Activated CD8-positive, alpha-beta memory T cell treated with anti-CD3 and anti-CD28 coated beads for 4 hours (primary cell): ENCODE measurements at places on chromosomes 1 and 21.

- no peak for DNase-seq
Observed at GRCh38 chr1:164613176-164613575, 54.2 kb downstream of the PBX1 start.

- DNase-seq, result no peak
Observed at GRCh38 chr1:163970699-163971098, 588.3 kb upstream of the PBX1 start.

DNA sequence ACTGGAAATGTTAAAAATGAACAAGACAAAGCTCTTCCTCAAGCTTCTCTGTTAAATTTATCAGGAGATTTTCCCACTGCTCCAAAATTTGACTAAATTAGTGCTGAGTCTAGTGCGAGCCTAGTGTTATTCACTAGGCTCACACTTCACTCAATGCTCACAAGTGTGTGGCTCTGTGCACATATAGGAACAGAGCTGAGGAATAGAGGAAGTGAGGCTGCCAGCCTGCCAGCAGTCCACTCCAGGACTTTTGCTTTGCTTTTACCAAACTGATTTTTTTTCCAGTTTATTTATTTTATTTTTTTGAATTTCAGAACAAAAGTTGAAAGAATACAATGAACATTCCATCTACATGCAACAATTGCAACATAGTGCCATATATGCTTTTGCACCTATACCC lies 87.2 kb downstream of the VAV3 start:
- no peak for DNase-seq

DNA sequence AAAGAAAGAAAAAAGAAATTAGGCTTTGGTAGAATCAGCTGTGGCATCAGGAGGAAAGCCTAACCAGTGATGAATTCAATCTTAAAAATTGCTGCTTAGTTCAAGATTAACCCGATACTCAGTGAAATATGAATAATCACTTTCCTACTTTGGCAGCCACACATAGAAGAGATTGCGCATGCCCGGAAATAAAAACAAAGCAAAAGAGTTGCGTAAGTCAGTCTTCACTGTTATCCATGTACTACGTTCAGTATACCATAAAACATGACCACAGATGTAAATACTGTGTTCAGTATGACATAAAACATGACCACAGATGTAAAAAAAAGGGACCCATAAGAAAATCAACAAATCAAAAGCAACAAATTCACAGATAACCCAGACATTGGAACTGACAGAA lies 19.2 kb downstream of the CD1D start:
- no peak for DNase-seq

- DNase-seq, result no peak
Observed at GRCh38 chr1:151716771-151717631, at the start of gene CELF3. Gene CELF3, minus strand, starts transcription at chr1:151716803. Its CDS starts 783 bp downstream, at chr1:151716020.

DNA sequence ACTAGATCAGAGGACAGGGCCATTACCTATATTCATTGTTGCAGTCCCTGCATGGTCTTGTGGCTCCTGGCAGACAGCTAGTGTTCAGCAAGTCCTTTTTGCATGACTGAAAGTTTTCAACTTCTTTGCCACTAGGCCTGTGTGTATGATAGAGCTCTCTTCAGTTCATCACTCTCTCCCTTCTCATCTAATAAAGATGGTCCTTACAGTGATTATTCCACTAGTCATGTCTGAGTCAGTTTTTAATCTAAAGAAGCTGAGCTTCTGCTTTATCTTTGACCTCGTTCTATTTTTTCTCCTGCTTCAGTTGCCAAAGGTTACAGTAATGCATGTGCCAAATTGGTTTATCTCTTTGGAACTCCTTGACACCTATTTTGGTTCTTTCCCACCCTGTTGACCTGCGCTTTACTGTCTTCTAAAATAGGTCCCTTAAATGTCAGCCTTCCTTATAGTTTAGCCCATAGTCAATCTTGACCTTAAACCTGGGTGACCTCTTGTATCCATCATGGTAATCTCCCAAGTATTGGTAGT lies 6.4 kb downstream of the CXADR start:
- DNase-seq, result no peak

GRCh38 chr21:34182436-34182835 lies 109.1 kb downstream of the MRPS6 start:
- no peak for DNase-seq

- no peak for DNase-seq
Observed at GRCh38 chr21:46077674-46078101, 20.2 kb upstream of the COL6A2 start.

GRCh38 chr1:6898974-6899539 lies 113.8 kb downstream of the CAMTA1 start:
- DNase-seq, result no peak

DNA sequence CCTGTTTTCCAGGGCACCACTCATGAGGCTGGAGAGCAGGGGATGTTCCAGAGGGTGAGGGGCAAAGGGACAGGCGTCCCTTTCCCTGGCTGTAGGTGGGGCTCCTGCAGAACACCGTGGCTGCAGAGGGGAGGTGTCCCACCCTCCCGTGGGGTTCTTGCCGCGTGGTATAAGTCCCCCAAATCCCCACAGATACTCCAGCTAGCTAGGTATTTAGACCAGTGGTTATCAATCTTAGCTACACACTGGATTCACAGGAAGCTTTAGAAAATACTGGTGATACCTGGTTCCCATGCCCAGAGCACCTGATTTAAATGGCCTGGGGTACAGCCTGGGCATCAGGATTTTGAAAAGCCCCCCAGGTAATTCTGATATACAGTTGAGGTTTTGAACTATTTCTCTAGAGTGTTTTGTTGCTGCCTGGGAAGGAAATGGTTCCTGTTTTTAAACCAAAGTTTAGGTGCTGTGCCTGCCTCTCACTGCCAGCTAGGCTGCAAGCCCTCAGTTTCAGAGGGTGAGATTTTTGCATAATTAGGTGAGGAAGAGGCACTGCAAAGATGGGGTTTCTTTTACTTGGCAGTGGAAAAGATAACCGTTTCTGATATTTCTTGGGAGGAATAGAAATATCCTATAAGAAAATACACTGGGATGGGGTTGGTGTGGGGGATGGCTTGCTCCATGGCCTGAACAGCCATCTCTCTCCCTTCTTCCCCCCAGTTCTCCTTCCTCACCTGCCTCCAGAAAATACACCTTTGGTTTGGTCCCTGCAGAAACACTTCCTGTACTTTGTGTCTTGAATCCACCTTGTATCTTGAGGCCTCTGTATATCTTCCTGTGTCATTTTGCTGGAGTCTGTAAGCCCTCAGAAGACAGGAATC lies 51.7 kb downstream of the RASSF5 start:
- no peak for DNase-seq

DNA sequence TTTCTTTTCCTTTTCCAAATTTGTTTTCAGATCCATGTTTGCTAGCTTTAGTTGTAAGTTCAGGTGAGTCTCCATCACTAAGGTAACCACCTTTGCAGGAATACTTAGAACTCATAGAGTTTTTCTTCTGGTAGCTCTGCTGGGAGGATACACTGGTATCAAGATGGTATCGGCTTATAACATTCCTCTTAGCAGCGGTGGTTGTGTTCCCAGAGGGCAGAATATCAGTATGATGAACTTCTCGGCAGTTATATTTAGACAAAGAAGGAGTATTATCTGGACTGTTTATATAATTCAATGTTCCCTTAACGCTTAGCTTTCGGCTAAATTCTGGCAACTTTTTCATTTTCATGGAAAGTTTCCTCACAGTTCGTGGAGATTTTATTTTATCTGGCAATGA lies 18.1 kb downstream of the SYDE2 start:
- no peak for DNase-seq

DNA sequence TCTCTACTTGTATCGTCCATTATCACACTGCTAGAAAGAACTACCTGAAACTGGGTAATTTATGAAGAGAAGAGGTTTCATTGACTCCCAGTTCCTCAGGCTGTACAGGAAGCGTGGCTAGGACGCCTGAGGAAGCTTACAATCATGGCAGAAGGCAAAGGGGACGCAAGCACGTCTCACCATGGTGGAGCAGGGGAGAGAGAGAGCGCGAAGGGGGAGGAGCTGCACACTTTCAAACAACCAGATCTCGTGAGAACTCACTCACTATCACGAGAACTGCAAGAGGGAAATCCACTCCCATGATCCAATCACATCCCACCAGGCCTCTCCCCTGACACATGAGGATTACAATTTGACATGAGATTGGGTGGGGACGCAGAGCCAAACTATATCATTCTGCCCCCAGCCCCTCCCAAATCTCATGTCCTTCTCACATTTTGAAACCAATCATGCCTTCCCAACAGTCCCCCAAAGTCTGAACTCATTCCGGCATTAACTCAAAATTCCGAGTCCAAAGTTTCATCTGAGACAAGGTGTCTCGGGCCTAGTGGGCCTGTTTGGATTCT lies 8.0 kb downstream of the MMEL1 start:
- no peak for DNase-seq

- DNase-seq, result no peak
Observed at GRCh38 chr1:89907727-89908212, 86.9 kb downstream of the LRRC8D start.

GRCh38 chr21:31556662-31557061 lies 102.8 kb upstream of the SOD1 start:
- DNase-seq, result no peak

DNA sequence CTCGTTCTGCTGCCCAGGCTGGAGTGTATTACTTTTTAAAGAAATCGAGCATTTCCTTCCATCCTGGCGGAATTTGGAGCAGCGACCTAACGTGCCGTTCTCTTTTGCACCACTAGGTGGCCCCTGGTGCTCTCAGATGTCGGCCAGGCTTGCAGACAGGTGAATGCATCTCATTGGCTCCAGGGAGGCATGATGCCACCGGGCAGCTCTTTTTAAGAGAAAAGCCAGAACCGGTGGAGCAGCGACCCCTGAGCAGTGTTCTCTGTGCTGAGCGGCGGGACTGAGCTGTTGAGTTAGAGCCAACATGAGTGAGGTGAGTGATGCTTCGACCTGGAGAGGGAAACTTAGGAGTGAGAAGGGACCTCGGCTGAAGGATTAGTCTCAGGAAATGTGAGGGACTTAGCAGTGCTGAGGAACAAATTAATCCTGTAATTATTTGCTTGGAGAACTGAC lies at the start of gene PCP4:
Gene PCP4 (plus strand): TSS at position 241 of the 453 bp plus-strand sequence. CDS start 64 bp downstream, at position 305.
- DNase-seq, result no peak

DNA sequence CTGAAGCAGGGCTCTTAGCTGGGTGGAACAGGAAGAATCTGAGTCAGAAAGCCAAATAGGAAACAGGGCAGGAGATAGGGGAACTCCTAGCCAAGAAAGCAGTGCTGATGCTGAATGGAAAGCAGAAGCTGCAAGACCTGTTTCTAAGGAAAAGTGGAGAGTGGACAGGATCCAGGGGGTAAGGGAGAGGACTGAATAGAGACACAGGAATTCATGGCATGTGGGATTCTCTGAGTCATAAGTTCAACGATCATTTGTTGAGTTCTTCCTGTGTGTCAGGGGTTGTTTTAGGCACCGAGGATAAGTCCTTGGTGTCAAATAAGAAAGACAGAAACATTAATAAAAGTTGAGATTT lies 153.8 kb upstream of the FGGY start:
- no peak for DNase-seq

DNA sequence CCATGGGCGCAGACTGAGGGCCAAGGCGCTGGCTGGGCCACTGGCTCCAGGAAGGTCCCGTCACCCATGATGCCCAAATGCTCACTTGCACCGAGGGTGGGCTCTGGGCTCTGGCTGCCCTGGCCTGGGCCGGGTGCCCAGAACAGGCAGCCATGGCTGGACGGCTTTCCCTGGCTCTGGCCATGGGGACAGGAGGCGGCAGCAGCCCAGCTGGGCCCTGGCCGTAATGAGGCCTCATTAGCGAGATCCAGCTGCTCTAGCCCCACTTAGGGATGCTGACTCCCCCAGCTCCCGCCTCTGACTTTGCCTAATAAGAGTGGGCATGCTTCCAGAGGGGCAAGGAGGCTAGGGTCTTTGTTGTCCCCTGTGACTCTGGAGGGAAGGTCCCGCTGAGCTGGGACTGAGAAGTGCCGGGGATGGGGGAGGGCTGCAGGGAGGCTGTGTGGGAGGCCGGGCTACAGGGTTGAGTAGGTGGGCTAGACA lies 11.8 kb downstream of the SLC6A9 start:
- DNase-seq, result no peak

DNA sequence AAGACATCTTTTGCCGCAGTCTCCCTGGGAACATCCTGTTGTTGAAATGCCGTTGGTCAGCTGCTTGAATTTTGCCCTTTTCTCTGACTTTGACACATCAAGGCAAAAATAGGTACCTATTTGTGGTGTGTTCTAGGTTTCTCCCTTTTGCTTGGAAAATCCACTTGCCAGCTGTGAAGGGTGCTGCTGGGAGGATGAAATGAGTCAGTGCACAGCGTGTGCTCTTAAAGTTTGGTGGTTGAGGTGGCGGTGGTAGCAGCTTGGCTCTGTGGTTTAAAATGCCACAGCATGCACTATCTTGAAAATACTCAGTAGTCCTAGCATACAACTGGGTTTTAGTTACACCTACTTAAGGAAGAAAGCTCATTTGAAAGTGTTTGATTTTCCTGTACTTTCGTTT lies 183.8 kb downstream of the DHRS3 start:
- DNase-seq, result peak; percentile 61

DNA sequence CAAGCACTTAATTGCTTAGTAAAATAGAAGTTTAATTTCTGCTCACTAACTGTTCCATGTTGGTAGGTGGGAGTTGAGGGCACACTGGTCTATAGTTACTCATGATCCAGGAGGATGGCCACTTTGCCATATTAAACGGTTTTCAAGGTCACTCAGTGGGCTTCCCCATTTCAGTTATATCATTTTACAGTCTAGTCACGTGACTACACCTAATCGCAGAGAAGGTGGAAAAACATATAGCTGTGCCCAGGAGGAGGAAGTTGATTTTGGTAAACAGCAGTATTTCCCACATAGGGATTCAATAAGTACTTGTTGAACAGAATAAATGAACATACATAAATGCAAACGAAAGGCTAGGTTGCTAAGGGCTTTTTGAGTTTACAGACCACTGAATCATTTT lies 541.1 kb upstream of the CAMK1G start:
- no peak for DNase-seq

GRCh38 chr1:71228241-71228640 lies 147.4 kb upstream of the ZRANB2 start:
- no peak for DNase-seq

GRCh38 chr1:89436856-89437255 lies 73.0 kb downstream of the GBP6 start:
- DNase-seq, result no peak

DNA sequence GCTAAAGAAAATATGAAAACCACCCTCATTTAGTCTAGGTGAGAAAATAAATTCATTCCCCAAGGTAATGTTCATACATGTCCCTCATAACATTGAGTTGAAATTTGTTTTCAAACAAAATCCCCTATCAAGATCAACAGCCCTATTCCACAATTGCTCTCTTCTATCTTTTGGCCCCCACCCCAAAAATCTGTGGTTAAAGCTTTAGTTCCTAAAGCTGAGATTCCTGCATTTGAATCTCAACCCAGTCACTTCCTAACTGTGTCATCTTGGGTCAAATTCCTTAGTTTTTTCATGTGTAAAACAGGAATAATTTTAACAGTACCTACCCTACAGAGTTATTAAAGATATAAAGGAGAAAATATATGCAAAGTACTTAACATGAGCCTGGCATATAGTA lies 22.0 kb downstream of the KIAA0319L start:
- no peak for DNase-seq

DNA sequence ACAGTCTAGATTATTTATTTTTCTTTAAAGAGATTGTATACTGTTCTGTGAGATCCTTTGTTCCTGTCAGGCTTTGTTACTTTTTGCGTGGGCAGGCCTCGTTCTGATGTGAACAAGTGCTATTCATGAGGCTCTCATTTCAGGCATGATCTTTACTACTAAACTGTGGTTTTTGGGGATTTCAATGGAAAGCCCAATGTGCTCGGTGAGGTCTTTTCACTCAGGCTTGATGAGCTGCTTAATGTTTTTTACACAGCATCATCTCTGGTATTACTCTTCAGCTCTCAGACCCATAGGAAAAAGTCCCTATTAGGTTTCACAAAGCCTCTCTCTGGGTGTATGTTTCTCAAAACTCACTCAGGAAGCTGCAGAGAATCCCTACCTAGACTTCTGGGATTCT lies 419.4 kb downstream of the GPATCH2 start:
- DNase-seq, result no peak
